ENCODE measurements at places on chromosomes 1 and 21.

DNA sequence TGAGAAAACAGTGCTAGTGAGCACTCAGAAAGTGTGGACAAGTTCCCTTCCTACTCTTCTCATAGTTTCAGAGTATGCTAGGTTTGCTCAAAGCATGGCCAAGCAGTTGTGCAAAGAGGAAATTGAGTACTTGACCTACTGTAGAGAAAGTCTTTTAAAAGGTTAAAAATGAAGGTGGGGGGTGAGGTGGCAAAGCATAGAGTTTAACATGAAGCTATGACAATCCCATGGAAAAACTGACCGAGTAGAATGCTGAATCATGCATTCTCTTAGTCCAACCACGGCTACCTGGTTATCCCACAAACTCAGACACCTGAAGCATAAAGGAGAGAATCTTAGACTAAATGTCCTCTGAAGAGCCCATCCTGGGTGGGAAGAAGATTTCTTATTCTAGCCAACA lies 79.9 kb downstream of the PTPN14 start:
- DNase-seq = no peak

DNA sequence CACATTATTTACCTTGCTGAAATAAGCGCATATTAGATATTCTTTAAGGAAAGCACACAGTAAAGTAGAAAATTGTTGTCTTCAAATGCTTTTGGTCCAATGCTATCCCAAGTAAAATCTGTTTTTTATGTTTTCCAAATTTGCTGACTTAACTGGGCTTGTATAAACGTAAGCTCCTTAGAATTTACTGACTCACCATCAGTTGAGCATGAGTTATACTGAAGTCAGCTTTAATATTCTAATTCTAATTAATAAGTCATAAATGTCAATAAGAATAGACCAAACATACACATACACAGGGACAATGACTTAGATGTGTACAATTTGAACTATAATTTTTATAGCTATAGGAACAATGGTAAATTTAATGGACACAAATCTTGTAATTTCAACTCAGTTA lies 319.2 kb downstream of the TPR start:
- DNase-seq = no peak

- no peak for DNase-seq
Observed at GRCh38 chr1:161973924-161974845, 49.5 kb downstream of the OLFML2B start.

- no peak for DNase-seq
Observed at GRCh38 chr1:175478217-175478616, 265.2 kb downstream of the TNR start.

DNA sequence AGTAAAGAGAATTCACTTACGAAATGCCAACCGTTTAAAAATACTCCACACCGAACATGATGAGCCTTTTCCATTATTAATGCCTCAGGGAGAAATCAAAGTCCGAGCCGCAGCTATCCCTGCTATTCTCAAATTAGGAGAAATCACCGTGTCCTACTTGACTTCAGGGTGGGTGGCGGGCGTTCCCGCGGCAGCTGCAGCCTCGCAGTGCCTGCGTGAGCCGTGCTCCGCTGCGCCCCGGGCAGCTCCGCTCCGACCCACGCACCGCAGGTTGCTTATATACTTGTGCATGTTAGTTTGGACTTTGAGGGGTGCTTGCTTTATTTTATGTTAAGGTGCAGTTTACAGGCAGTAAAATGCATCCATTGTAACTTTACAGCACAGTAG lies 35.6 kb upstream of the PCBP3 start:
- no peak for DNase-seq
